ENCODE measurements at places on chromosomes 3 and 15.
A peak's percentile ranks its signal among the peaks of the same experiment; 100 is the strongest.

- no peak for DNase-seq
These were observed 113.0 kb upstream of the PFN2 start for GRCh38 chr3:150083655-150084042.

DNA sequence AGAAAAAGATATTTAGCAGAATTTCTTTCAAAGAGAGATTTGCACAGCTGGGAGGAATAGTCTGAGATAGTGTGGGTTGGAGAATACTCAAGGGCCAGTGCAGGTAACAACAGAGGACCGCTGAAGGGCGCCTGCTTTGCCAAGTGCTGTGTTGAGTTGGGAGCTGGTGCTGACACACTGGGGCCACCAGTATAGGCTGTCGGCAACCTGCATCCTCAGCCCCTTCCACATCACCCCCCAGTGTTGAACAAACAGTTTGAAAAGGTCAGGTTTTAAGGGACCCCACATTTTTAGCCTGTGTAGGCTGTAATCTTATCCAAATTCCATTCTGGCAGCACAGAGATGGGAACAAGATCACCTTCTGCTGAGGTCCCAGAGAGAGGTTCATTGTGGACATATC, 96.6 kb downstream of the ABHD5 start:
- DNase-seq: no peak

DNA sequence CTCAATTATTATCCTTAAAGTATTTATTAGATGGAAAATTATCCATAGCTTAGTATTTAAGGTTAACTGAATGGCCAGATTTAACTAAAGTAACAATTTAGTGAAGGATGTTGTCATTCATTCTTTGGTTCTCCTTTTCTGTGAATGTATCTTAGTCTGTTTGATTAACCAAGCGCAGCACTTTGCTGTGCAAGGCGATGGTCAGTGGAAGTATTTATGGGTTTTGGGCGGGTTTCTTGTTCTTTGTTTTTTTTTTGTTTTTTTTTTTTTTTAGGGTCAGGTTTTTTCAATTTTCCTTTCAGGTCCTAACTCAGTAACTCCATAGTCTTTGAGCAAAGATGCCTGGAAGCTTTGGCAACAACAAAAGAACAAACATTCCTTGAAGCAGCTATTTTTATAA, 328.8 kb downstream of the PTPRG start:
- DNase-seq: no peak

GRCh38 chr3:18586076-18586475, 160.9 kb upstream of the SATB1 start:
- no peak for DNase-seq

DNA sequence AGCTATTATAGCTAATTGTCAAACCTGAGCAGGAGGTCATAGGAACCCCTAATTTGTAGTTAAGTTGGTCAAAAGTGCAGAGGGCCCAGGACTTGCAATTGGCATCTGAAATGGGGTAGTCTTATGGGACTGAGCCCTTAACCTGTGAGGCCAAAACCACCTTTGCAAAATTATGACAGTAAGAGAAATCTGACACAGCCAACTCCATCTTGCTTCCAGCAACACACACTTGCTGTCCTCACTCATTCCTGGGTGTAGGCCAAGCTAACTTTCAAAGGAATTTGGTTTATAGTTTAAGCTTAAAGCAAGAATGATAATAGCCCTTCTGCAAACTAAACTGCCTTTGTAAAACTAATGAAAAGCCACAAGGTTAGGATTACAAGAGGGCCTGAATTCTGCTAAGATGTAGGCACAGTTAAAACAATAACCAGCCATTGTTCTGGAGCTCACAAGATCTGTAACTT, 57.6 kb upstream of the FRMD4B start:
- no peak for DNase-seq

- no peak for DNase-seq
These were observed 51.8 kb downstream of the RNF111 start for GRCh38 chr15:59039225-59039624.

DNA sequence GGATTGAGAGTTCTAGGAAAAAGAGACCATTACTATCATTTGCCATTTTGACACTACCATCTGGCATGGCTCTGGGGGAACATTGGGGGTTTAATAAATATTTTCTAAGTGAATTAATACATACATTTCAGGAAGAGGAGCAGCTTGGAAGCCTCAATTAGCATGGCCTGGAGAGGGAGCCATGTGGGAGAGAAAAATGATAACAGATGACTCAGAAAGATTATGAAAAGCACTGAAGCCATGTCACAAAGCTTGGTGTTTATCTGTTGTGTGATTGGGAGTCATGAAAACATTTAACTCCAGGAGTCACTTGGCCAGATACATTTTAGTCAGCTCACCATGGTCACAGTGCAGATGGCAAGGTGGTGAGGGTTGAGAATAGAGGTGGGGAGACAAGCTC, 121.0 kb downstream of the SSR3 start:
- no peak for DNase-seq

DNA sequence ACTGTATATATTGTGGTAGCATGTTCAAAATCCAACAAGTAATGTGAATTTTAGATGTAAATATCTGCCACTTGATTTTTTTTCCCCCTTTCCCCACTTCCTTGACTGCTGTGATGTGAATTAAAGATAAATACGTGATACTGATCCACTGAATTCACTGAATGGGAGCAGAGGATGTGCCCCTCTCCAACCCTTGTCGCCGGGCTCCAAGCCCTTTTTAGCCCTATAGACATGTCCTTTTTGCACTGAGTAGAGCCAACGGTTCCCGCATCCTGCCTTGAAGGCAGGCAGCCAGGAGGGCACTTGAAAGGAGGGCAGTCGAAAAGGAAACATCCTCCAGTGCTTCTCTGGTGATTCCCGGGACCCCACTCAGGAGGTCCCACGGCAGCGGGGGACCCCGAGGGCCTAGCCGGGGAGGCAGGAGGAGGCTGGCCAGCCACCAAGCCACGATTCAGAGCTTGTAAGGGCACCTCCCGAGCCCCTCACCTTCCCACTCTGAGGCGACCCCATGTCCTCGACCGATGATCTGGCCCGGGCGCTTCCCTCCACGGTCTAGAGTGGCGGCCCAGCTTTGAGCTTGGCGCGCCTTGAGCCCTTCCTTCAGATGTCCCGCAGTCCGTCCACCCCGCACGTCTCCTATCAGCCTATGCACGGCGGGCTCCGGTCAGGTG, 901 bp upstream of the MANF start:
- DNase-seq: no peak

DNA sequence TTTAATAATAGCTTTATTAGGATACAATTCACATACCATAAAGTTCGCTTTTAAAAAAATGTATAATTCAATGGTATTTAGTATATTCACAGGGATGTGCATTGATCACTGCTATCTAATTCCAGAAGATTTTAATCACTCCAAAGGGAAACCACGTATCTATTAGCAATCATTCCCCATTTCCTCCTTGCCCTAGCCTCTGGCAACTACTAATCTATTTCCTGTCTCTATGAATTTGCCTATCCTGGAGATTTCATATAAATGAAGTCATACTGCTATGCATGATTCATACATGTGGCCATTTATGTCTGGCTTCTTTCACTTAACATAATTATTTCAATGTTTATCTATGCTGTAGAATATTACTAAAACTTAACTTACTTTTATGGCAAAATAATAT, 32.0 kb upstream of the CASR start:
- no peak for DNase-seq

GRCh38 chr3:150399060-150399459, 9.0 kb upstream of the TSC22D2 start:
- DNase-seq: no peak

DNA sequence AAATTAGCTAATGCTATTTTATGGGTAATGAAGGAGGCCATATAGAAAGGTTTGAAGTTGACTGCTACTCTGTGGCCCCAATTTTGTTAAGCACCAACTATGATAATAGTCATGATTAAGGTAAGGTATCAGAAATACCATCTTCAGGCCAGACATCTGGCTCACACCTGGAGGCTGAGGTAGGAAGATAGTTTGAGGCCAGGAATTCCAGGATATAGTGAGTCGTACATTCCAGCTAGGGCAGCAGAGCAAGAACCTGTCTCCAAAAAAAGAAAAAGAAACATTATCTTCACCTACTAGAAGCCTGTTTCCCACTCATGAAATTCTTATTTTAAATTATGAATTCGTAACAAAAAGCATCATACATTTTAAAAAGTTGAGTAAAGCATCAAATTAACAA, 64.4 kb downstream of the LRRC28 start:
- no peak for DNase-seq

DNA sequence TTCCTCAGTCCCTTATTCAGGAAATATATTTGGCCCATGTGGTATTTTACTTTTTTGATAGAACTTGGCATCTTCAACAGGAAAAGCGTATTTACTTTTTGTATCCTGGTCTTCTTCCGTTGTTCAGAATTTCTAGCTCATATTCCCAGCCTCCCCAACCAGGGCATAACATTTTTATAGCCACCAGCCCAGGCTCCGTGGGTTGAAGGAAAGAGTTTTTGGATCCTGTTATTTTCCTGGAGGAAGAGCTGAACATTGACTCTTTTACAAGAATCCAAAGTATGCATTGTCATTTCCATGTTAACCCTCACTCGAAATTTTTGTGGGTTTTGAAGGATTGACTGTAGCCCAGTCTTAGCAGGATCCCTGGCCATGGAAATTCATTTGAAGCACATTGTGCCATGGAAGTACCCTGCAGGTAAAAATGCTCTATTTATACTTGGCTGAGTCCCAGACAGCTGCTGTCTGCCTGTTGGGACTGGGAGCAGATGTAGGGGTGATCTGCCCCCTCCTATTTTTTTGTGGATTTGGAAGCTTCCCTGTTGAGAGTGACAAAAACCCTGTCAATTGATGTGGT, 98.8 kb downstream of the AKAP13 start:
- no peak for DNase-seq

- no peak for DNase-seq
These were observed 27.4 kb downstream of the GORASP1 start for GRCh38 chr3:39080026-39080425.

GRCh38 chr3:119870512-119870911, 88.6 kb downstream of the NR1I2 start:
- DNase-seq: no peak

GRCh38 chr3:14508966-14509795, 31.0 kb downstream of the GRIP2 start:
- no peak for DNase-seq

DNA sequence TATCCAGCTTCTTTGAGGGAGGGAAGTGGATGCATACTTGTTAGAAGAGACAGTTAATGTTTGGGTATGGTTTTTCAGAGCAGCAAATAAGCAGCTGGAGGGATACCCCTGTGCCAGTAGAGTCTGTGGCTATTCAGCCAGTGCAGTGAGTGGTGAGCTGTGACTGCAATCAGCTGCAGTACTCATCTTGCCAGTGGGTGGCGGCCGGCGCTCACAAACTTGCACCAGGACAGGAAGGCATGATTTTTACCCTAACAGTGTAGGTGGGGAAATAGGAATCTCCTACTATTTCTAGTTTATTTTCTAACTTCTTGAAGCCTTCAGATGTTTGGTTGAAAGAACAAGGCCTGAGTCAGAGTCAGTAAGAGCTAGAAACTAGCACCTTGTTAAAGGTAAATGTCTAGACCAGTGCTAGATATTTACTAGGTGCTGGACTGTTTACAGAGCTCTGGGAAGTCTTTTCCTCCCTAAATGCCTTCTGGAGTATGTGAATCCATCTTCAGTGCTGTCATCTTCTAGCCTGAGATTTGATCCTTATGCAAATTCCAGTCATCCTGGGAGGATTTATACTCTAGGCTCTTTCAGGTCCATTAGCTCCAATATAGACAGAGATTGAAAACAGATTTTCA, 23.6 kb downstream of the TIMP4 start:
- peak; percentile 21 for DNase-seq

DNA sequence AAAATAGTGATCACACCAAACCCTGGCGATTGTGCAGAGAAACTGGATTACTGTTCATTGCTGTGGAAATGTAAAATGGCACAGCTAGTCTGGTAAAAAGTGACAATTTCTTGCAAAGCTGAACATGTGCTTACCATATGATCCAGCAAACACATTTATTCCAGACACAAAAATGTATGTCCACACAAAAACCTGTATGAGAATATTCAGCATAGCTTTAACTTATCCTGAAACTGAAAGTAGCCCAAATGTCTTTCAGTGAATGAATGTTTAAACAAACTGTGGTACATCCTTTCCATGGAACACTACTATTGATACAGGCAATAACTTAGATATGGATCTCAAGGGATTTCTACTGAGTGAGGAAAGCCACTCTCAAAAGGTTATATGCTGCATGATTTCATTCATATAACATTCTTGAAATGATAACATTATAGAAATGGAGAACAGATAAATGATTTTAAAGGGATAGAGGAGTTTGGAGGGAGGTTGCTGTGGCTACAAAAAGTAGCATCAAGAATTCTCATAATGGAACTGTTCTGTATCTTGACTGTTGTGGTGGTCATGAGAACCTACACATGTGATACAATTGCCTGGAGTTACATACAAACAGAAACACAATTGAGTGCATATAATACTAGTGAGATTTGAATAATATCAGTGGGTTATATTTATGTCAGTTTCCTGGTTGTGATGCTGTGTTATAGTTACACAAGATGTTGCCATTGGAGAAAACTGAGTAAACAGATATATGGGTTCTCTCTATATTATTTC, 70.7 kb upstream of the DPH6 start:
- DNase-seq: no peak

DNA sequence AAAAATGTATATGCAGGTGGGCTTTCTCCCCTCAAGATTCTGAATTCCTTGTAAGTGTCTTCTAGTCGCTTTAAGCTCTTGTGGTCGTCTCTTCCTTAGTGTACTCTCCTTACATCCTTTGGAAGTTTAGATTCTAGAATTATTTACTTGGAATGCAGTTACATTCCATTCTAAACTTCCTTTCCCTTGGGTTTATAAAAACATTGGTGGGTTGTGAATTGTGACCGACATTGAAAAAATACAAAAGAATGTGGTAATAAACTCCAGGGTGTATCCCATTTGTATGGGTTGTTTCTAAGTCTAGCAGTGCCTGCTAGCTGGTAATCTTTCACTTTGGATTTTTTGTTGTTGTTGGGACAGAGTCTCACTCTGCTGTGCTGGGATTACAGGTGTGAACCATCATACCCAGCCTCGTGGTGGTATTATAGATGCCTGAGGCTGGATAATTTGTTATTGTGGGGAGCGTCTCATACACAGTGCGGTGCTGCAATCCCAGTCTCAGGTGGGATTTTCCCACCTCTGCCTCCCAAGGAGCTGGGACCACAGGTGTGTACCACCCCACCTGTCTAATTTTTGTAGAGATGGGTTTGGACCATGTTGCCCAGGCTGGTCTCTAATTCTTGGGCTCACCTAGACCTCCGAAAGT, 9.1 kb downstream of the CHD2 start:
- DNase-seq: no peak

DNA sequence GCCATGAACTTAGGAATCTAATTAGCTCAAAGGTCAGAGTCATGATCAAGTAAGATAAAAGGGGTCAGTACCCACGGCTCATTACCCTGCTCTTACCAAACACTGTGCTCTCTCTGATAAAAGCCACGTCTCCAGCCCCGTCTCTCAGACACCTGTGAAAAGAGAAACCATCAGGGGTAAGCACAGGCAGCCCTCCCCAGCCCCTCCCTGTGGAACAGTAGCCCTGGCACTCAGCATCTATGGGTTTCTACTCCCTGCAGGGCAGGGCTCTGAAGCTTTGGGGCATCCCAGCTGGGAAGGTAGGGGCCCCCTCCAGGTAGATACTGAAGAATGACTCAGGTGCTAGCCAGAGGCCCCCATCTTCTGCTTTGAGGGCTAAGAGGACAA, 10.5 kb downstream of the LTF start:
- DNase-seq: no peak

All from bone marrow (tissue), 2 donors.